Thoracic aorta (tissue), 2 donors: ENCODE measurements at places on chromosomes 7 and 10.

DNA sequence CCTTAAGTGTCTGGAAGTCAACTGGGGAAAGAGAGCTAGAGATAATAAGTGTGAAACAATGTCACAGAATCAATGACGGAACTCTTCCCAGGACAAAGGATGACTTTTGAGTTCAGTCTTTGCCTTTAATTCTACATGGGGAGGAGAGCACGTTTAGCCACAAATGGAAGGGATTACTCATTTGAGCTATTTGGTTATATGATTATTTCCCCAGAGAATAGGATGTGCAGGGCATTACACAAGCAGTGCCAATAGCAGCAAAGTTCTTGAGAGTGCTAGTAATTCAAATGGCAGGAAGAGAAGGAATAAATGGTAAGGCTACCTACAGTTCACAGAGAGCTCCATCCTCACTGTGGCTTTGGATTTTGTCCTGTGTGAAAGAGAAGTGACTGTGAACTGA lies 6.0 kb downstream of the EGFR start:
- no peak for DNase-seq
- no peaks in the 10 kb centered on the region for H3K36me3 ChIP-seq
- peaks cover 28% of the 10 kb centered on the region for H3K4me1 ChIP-seq
- no peak overlapping the region for H3K4me3 ChIP-seq
- H3K27me3 ChIP-seq, result no peaks in the 10 kb centered on the region

GRCh38 chr10:988667-989545 lies 672 bp downstream of the GTPBP4 start:
- peak overlapping the region; percentile 74 for H3K27ac ChIP-seq
- peaks cover 7% of the 10 kb centered on the region for H3K36me3 ChIP-seq
- DNase-seq, result no peak
- H3K27me3 ChIP-seq, result no peaks in the 10 kb centered on the region
- H3K4me3 ChIP-seq, result peak overlapping the region; percentile 99

DNA sequence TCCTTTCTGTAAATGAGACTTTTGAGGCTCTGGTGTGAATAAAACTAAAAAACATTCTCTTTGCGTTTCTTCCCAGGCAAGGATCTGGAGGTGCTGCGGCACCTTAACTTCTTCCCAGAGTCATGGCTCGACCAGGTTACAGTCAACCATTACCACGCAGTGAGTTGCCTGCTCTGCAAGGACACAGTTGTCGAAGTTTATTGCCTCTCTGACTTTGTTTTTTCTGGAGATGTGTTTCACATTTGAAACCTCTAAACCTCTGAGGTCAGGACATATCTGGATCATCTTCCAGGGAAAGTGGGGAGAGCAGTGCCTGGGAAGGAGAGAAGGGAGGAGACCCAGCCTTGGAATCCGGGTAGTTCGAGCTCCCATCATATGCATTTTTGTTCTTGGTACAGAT lies 43.4 kb upstream of the PLEKHA1 start:
- H3K4me1 ChIP-seq, result no peaks in the 10 kb centered on the region
- H3K27me3 ChIP-seq, result no peaks in the 10 kb centered on the region
- no peak for DNase-seq
- no peak overlapping the region for H3K4me3 ChIP-seq

- H3K27me3 ChIP-seq, result no peaks in the 10 kb centered on the region
- H3K4me3 ChIP-seq, result no peak overlapping the region
- H3K4me1 ChIP-seq, result peaks cover 10% of the 10 kb centered on the region
- H3K27ac ChIP-seq, result peak overlapping the region; percentile 28
- H3K36me3 ChIP-seq, result peaks cover 6% of the 10 kb centered on the region
Observed at GRCh38 chr7:121151774-121152221, 163.3 kb downstream of the CPED1 start.
